ENCODE measurements at places on chromosomes 3 and 15.

DNA sequence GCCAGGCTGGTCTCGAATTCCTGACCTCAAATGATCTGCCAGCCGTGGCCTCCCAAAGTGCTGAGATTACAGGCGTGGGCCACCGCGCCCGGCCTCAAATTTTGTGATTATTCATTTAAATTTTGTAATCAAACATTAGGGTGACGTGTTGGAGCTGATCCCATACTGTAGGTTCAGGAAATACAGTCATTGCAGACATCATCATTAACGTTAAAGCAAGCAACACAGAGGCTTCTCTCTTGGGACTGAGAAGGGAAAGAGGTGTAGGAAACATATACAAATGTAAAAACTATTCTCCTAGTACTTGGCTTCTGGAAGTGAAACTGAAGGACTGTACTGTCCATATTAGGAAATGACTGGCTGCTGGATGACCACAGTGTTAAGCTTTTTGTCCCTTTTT lies 11.1 kb upstream of the ARID3B start:
- no peak for DNase-seq

DNA sequence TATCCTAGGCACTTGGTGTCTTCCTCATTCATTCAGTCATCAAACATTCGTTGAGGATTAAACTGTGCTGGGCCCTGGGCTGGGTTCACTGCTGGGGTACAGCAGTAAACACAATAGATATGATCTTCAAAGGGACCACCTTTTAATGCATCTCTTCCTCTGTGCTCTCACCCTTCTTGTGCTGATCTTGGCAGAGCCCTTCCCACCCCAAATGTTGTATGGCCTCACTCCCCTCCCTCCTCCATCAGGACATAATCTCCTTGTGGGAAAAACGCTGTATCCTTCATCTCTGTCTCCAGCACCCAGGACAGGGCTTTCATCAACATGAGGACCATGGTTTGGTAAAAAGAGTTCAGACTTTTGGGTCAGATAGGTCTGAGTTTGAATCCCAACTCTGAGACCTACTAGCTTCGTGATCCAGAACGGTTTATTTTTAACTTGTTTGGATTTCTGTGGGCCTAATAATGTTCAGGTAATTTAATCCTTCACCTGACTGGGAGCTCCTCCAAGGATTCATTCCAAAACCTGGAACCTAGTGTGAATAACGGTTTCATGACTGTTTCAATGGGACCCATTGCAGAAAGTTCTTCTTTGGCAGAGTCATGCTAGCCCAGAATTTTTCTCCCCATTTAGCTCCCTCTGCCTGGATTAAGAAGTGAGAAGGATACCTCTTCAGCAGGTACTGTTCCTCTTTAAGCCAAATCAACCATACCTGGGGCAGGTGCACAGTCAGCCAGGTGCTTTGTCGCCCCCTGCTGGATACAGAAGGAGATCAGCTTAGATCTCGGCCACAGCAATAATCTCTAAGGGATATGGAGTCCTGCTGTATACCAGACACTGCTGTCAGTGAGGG lies 5.2 kb upstream of the WNT7A start:
- peak; percentile 59 for DNase-seq

GRCh38 chr3:134749802-134750553 lies 45.1 kb upstream of the EPHB1 start:
- DNase-seq, result peak; percentile 11

DNA sequence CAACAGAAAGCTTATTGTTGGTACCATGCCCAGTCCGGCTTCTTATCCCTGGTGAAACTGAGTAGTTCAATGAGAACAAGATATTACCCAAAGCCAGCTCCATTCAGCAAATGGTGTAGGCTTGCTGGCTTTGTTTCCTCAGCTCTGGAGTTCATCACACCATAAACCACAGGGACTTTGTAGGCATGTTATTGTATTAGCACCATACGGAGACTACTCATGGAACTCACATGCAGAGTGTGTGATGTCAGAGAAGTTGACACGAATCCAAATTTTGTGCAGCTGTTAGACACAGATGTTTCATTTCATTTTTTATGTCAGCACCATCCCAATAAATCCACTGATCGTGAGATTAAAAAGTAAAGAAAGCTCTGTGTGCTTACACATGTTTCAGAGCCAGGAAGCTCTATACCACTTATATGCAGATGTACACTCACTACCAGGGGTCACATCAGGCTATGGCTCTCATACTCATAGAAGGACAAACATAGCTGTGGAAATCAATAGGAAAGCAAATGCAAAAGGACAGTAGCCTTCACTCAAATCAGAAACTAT lies 63.4 kb upstream of the LEKR1 start:
- DNase-seq, result no peak

DNA sequence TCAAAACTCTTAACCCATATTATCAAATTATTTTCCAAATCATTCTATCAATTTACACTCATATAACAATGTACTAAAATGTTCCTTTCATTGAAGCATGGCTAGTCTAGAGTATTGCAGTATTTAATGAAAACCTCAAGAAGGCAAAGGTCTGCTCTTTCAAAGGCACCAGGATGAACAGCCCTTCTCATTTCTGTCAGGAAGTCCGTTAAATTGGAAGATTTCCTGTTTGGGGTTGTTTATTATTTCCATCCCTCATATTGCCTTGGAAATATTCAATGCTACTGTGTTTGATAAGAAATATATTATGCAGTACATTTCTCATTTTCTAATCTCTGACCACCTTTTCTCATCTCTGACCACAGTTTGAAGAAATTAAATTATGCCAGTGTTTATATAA lies 25.1 kb downstream of the ACKR4 start:
- DNase-seq, result no peak

- no peak for DNase-seq
Observed at GRCh38 chr15:67124911-67125588, 59.6 kb downstream of the SMAD3 start.

DNA sequence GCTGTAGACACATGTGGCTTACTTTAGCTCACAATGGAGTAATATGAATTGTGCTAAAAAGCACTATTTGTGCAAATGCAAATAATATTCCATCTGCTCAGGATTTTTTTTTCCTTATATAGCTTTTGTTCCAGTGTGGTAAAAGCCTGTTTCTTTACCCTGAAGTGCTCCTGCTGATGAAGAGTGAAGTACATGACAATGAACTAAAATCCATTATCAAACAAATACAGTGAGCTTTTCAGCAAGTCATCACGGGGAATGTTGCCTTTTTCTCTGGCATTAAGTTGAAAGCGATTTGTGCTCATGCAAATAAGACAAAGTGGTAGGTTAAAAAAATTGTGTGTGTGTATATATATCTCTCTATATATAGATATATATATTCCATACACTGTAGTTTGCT lies 28.6 kb upstream of the CCDC39 start:
- DNase-seq, result no peak

- no peak for DNase-seq
Observed at GRCh38 chr15:27550635-27551034, 548.5 kb downstream of the OCA2 start.

- DNase-seq, result no peak
Observed at GRCh38 chr3:16378920-16379319, 113.9 kb downstream of the OXNAD1 start.

- DNase-seq, result no peak
Observed at GRCh38 chr3:6785726-6786125, 75.2 kb upstream of the GRM7 start.

GRCh38 chr3:72078676-72079368 lies 293.9 kb upstream of the PROK2 start:
- no peak for DNase-seq

DNA sequence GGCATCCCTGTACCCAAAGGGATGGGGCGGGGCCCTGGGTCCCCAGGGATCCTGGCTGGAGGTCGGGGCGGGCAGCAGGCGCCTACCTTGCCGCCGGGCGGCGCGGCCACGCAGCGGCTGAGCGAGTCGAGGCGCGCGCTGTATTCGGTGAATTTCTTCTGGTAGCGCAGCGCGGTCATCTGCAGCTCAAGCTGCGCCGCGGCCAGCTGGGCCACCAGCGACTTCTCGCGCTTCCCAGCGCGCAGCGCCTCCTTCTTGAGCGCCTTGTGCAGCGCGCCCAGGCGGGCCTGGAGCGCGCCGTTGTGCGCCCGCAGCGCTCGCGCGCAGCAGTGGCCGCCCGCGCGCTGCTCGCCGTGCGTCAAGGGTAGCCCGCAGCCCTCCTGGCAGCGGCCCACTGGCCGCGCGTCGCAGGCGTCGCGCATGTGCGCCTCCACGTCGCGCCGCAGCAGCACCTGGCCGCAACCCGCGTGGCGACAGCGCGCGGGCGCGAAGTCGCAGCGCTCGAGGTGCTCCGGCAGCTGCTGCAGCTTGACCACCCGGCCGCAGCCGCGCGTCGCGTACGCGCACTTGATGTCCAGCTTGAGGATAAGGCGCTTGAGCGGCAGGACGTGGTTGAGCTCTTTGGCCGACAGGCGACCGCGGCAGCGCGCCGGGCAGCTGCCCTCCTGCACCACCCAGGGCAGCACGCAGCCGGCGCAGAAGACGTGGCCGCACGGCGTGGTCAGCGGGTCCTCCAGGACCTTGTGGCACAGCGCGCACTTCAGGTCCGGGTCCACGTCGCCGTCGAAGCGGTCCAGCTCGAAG lies 522 bp downstream of the PDZRN3 start:
- peak; percentile 74 for DNase-seq

DNA sequence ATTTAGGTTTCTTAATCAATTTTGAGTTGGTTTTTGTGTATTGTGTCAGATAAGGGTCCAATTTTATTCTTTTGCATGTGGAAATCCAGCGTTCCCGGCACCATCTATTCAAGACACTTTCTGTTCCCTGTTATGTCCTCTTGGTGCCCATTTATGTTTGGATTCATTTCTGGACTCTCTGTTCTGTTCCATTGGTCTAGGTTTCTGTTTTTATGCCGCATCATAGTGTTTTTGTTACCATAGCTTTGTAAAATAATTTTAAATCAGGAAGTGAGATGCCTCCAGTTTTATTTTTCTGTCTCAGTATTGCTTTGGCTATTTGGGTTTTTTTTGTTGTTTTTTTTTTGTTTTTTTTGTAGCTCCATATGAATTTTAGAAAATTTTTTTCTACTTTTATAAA lies 97.1 kb downstream of the LRRC28 start:
- no peak for DNase-seq

GRCh38 chr15:80418892-80419537 lies 14.8 kb downstream of the ARNT2 start:
- DNase-seq, result peak; percentile 37

- peak; percentile 20 for DNase-seq
Observed at GRCh38 chr3:187669675-187670504, at the start of gene SST. Gene SST, minus strand, starts transcription at chr3:187670394. Its CDS starts 103 bp downstream, at chr3:187670291.

GRCh38 chr3:30657914-30658313 lies 51.5 kb downstream of the TGFBR2 start:
- no peak for DNase-seq

- DNase-seq, result no peak
Observed at GRCh38 chr15:48435321-48435720, 104.1 kb downstream of the DUT start.

DNA sequence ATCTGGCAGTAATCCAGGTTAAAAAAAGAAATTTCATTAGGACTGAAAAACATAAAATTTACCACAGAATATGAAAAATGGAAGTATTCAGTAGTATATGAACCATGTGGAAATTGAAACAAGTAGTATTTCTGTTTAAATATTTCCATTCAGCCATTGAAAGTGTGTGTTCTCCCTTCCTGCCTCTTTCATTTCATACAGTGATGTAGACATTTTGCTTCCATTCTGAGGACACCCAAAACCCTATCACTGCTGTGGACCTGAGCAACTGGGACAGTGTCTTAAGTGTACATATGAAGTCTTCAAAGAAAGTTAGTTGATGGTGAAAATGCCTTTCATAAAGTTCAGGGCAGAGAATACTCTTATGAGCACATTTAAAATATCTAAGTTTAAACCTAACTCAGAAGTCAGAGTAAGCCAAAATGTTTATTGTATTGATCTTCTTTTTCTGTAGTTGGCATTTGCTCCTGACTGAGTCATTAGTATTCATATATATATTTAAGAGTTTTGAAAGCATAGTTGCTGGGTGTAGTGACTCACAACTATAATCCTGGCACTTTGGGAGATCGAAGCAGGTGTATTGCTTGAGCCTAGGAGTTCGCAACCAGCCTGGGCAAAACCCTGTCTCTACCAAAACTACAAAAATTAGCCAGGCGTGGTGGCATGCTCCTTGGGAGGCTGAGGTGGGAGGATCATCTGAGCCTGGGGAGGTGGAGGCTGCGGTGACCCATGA lies 198.8 kb downstream of the KLHL25 start:
- DNase-seq, result no peak

GRCh38 chr3:133162670-133163305 lies 124.6 kb downstream of the TMEM108 start:
- no peak for DNase-seq

DNA sequence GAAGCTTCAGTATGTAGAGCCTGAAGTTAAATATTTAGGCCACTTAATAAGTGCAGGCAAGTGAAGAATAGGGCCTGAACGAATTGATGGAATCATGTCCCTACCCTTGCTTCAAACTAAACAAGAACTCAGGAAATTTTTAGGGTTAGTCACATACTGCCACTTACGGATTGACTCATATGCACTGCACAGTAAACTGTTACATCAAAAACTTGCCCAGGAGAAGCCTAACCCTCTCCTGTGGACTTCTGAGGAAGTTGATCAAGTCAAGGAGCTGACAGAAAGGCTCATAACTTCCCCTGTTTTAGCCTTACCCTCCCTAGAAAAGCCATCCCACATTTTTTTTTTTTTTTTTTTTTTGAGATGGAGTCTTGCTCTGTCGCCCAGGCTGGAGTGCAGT lies 20.6 kb upstream of the KBTBD12 start:
- no peak for DNase-seq

- no peak for DNase-seq
Observed at GRCh38 chr3:55164191-55164590, 236.3 kb upstream of the LRTM1 start.

DNA sequence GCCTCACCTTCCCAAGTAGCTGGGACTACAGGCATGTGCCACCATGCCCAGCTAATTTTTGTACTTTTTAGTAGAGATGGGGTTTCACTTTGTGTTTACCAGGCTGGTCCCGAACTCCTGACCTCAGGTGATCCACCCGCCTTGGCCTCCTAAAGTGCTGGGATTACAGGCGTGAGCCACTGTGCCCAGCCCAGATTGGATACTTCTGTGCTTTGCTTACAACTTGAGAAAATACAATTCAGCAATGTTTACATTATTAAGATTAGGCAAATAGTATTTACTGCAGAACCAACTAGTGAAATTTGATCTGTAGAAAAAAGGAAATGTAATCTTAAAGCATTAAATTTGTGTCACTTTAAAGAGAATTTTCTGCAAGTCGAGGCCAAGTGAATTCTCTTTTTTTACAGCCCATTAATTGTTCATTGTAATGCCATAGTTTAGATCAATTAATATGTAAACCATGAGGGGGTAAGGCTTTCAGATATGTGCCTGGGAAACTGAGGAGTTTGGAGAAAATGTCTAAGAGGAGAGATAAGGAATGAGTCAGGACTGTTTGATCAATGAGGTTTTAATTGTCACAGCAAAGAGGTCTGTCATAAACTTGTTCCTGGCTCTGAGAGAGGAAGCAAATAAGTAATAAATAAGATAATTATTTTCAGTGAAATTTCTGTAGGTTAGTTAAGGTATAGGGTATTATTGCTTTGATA lies 15.3 kb downstream of the PYDC2 start:
- no peak for DNase-seq

- no peak for DNase-seq
Observed at GRCh38 chr3:41853540-41854196, 108.2 kb downstream of the ULK4 start.

All from WERI-Rb-1 (cell line).